ENCODE measurements at places on chromosomes 12 and 14. TPM values are rescaled to one million over a fixed set of nuclear protein-coding genes. Genes with fewer than 3 reads are reported as not detected.

- DNase-seq, result peak; percentile 19
Measured at GRCh38 chr12:94147387-94147990, 888 bp upstream of the PLXNC1 start.

GRCh38 chr14:85186082-85186481, 343.9 kb upstream of the FLRT2 start:
- no peak for DNase-seq

Gene TBX3
- 29.6 TPM for polyA plus RNA-seq

- peak; percentile 99 for DNase-seq
Measured at GRCh38 chr12:3315201-3315661, 175.8 kb upstream of the PRMT8 start.

Gene SLC25A47
- 0.15 TPM for polyA plus RNA-seq

Gene DNAJC22
- polyA plus RNA-seq, result 0.16 TPM

DNA sequence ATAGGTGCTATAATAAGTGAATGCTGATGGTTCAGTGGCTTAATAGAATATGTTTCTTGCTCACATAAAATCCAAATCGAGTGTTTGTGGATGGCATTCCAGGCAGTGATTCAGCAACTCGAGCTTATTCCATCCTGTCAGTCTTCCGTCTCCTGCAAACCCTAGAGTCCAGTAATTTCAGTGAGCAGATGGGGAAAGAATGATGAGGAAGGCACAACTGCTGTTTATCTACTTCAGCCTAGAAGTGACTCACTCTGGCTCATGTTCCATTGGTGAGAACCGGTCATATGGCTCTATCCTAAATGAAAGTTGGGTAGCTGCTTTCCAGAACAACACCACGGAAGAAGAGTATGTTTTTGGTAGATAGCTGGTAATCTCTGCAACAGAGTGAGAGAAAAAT, 421.8 kb upstream of the PDE3A start:
- peak; percentile 70 for DNase-seq

DNA sequence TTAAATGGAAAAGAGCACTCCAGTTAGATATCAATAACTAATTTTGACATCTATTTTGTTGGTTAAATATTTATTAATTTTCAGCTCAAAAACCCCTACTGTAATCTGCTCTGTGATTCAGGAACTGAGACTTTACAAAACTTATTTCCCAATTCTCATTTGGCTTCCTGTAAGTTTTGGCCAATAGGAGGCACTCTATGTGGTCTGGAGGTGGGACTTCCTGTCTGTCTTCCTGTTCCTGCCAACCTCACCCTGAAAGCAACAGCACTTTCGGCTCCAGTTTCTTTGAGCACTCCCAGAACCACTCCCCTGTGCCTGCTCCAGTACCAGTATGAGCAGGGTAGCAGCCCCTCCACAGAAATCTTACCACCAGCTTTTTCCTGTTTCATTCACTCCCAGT, 1027.0 kb downstream of the VRK1 start:
- no peak for DNase-seq

DNA sequence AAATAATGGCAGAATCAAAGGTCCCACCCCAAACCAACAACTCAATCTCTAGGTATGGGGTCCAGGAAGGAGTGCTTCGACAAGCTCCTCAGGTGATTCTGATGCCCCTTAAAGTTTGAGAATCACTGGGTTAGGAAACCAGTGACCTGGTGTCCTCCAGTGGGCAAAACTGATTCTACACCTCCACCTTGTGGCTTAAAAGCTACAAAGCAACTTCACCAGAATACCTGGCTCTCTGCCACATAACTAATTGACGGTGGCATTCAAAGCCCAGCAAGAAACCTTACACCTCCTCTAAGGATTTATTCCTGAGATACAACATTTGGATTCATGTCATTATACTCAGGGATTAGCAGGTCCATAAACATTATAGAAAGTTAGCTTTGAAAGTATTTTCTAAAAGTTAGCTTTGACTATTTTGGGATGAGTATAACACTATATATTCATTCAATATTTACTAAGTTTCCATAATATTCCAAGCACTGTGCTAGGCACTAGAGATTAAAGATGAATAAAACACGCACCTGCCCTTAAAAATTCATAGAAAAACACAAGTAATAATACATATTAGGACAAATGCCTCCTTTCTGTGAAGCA, 45.4 kb downstream of the DCAF5 start:
- peak; percentile 72 for DNase-seq

DNA sequence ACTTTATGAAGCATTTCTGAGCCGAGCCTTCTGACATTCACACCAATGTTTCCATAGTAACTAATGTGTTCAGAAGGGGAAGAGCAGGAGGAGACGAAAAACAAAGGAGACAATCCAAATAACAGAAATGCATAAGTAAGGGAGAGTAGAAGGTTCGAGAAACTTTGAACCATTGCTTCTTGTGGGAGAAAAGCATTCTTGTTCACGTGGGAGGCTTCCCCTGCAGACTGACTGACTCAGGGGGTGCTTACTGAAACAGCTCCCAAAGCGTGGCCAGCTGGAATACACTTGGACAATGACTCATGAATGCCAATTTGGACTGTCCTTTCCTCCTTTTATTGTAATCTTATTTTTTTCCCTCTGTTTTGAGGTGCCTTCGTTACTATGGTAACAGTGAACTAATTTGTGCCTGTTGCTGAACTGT, 73.9 kb downstream of the NEDD1 start:
- DNase-seq, result peak; percentile 45

GRCh38 chr12:5899675-5900074, 45.4 kb downstream of the ANO2 start:
- peak; percentile 61 for DNase-seq

DNA sequence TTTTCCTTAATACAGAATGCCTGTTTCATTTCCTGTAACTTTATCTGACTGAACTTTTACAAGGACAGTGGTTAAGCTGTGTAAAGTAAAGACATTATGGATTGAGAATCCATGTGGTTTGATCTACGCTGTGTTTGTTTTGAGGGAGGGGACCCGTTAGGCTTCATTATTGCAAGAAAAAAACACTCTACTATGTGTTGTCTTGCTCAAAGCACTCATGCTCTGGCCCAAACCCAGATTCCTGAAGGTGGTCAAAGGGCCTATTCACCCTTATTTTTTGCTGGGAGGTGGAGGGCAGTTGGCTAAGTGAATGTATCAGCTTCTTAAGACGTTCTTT, 11.9 kb downstream of the RNF10 start:
- no peak for DNase-seq

DNA sequence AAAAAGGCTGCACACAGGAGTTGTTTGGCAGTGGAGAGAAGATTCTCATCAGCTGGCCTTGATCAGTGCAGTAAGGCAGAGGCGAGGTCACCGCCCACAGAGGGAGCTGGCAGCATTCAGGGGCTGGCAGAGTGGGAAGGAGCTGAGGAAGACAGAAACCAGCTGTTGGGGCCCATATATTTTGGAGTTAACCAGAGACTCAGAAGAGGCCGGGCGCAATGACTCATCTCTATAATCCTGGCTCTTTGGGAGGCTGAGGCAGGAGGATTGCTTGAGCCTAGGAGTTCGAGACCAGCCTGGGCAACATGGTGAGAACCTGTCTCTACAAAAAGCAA, 17.7 kb downstream of the SMCO2 start:
- DNase-seq, result peak; percentile 66

DNA sequence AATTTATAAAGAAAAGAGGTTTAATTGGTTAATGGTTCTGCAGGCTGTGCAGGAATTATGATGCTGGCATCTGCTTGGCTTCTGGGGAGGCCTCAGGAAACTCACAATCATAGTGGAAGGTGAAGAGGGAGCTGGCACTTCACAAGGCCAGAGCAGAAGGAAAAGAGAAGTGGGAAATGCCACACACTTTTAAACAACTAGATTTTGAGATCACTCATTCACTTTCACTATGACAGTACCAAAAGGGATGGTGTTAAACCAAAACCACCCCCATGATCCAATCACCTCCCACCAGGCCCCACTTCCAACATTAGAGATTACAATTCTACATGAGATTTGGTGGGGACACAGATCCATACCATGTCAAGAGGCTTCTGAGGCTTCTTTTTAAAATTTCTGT, 62.6 kb downstream of the SLC38A4 start:
- DNase-seq, result no peak

DNA sequence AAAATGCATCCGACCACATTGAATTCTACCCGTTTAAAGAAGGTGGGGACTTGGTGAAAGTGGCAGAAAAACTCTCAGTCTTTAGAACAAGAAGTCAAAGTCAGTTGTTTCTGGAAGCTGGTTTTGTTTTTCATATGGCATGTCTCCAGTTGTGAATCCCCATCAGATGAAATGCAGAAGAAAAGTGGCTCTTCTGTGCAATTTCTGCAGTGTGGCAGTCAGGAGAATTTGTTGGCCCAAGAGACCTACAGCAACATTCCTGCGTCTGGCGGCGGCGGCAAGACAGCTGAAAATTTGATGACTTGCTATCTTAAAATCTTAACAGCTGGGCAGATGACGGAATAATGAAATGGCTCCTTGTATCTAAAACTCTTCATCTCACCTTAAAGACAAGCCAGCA, 201.5 kb downstream of the FOXN3 start:
- DNase-seq, result peak; percentile 77

Gene AQP2
- not detected for polyA plus RNA-seq

GRCh38 chr12:118187751-118188435, 52.0 kb downstream of the PEBP1 start:
- peak; percentile 35 for DNase-seq

Gene EIF2S3B
- 5.1 TPM for polyA plus RNA-seq

GRCh38 chr12:7112041-7112440, 3.0 kb upstream of the C1RL start:
- peak; percentile 94 for DNase-seq

DNA sequence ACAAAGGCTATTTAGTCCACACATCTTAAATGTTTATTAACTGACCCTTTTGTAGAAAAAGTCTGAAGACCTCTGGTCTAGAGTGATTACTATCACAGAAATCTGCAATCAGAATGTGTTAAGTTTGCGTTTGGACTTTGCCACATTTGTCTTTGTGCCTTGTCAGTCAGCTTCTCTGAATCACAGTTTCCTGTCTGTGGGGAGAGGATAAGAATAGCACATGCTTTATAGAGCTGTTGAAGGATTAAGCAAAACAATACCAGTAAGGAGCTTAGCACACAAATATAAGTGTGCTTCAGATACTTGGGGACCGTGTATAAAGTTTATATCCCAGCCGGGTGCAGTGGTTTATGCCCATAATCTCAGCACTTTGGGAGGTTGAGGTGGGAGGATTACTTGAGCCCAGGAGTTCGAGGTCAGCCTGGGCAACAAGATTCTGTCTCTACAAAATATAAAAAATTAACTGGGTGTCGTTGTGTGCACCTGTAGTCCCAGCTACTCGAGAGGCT, 63.0 kb upstream of the BTG1 start:
- DNase-seq, result peak; percentile 71

DNA sequence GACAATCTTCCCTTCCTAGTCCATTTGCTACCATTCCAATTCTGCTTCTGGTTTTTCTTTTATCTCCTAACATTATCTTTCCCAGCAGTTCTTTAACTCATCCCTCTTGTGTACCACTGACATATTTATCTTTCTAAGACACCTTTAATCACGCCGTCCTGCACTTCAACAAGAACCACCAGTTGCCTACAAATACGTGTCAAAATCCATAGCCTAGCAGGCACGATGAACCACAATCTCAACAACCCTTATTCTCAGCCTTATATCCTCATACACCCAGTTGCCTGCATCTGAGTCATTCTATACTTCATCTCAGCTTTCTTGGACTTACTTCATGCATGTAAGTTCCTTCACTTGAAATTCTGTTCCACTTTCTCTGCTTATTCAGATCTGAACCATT, 16.4 kb upstream of the ST8SIA1 start:
- no peak for DNase-seq

- no peak for DNase-seq
Measured at GRCh38 chr14:89325299-89325883, 91.6 kb downstream of the FOXN3 start.

- peak; percentile 33 for DNase-seq
Measured at GRCh38 chr14:65103150-65103760, 938 bp upstream of the MAX start.

GRCh38 chr12:128015276-128015675, 251.7 kb upstream of the TMEM132C start:
- DNase-seq, result no peak

DNA sequence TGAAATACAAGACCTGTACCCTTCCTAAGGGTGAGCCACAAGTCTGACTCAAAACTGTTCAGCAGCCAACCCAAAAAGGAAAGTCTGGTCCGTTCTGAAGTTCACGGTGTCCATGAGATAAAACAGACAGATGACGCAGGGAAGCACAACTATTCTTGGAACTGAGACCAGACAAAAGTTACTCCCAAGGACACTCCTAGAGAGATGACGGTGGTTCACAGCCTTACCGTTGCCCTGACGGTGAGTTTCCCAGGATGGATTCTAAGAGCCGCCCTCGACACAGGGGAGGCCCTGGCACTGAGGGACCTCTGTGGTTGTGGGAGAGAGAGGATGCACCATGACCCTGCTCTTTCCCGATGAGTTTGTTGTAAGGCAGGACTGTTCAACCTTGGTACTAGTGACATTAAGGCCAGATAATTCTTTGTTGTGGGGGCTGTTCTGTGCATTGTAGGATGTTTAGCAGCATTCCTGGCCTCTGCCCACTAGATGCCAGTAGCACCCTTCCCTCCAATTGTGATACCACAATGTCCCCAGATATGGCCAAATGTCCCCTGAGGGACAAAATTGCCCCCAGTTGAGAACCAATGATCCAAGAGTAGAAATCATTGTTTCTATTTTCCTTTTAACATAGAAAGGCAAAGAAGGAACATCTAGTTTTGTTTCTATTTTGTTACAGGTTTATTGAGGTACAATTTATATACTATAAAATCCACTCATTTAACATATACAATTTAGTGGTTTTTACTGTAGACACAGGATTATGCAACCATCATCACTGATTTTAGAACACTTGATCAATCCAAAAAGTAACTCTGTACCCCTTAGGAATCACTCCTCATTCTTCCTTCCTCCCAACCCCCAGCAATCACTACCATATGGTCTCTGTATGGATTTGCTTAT, 23.0 kb downstream of the OR10P1 start:
- no peak for DNase-seq

DNA sequence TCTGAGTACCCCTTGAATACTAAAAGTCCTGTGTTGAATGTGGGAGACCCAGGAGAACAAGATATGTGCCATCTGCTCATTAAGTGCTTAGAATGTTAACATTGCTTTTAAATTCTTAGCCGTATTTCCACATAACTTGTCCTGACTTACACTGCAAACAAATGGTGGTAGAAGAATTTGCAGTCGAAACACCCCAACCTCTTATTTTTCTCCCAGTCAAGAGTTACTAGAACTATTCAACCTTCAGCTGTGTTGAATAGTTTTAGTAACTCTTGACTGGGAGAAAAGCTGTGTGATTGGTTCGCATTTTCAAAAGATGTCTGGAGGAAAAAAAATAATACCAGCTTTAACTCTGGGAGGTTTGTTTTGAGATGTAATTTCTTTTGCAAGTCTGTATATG, 7.6 kb upstream of the SPX start:
- no peak for DNase-seq

DNA sequence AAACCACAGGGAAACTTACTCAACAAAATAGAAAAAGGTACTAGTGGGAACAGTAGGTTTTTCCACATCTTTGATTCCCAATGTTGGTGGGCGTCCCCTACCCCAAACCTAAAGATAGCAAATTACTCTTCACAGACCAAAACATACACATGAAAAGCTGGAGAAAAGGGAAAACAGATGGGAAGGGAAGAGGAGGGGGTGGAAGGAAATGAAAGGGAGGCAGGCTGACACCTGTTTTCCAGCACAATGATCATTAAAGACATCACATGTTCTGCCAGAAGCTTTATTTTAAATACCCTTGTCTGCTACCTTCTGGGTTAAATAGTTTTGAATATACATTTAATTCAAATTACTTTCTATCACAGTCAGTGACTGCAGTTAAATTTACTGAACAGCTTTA, 1617.9 kb upstream of the SEL1L start:
- DNase-seq, result no peak

Measured in muscle of leg (tissue), 16 donors.